ENCODE measurements at places on chromosomes 2 and 18.

- no peak for DNase-seq
These were observed 5.6 kb downstream of the HAAO start for GRCh38 chr2:42786561-42787345.

GRCh38 chr18:76416911-76417310, 78.1 kb downstream of the ZNF516 start:
- no peak for DNase-seq

DNA sequence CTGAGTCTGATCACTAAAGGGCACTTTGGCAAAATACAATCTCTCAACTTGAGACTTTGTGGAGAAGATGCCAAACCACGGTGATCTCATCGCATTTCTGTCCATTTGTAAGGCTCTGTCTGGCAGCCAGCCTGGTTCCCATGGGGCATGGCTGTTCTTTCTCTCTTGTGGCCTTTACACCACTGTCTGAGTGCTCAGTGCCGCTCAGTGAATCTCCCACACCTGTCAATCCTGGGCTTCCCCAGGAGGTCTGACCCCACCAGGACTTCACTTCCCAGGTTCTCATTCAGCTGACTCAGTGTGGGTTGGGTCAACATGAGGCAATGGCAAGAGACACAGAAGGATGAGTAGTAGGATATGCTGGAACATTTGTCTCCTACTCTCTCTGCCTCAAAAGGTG, 96.8 kb upstream of the TRIB2 start:
- DNase-seq: no peak

DNA sequence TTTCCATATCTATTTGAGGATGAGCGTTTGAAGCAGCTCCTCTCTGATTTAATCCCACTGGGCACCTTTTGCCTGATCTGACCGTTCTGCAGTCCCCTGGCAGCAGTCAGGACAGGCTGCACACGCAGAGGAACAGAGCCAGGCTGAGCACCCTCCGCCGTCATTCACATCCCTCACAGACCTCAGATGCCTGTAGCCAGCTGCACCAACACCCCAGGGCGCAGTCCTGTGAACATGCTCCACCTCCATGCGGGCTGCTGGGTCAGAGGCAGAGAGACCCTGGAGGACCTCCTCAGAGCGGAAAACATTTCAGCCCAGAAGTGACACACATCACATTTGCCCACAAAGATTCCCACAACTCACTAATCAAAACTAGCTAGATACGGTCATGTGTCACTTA, 146.1 kb downstream of the SEPTIN10 start:
- no peak for DNase-seq

DNA sequence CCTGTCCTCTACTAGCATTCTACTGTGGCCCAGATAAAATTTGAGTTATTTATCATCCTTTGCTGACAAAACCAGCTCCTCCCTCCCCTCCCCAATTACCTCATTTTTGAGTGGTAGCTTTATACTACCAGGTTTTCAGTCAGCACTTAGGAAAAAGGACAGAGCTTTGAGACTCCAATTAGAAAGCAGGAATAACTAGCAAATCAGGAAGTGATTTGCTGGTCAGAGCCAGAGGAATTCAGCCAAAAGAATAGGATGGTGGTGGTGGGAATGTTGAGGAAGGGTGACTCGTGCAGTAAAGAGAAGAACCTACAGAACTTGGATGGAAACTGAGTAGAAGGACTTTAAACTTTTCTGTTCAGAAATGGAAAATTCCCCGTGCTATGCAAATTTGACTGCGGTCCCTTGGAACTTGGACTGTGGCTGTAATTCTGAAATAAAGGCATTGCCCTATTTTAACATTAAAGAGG, 3.7 kb downstream of the MYL12B start:
- DNase-seq: no peak
